ENCODE measurements at places on chromosomes 12 and 14.

- DNase-seq = no peak
Observed at GRCh38 chr14:56474419-56475022, 105.1 kb upstream of the TMEM260 start.

DNA sequence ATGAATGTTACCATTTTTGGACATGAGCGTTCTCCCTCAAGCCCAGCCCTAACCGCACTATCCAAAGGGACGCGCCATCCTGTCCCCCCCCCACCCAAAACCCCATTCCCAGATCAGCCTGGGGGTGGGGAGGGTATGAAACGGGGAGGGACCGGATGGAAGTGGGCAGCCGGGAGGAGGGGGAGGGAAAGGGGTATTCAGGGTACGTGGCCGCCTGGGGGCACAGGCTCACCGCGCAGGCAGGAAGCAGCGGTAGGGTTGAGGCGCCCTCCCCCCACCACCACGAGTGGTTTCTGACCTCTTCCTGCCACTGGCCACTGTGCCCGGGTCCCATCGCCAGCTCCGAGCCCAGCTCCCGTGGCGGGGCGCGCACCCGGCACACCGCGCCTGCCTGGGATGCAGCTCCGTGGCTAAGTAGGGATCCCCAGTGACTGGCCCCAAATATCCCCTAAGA is 1.4 kb downstream of the ACTN1 start:
- DNase-seq = peak; percentile 77

DNA sequence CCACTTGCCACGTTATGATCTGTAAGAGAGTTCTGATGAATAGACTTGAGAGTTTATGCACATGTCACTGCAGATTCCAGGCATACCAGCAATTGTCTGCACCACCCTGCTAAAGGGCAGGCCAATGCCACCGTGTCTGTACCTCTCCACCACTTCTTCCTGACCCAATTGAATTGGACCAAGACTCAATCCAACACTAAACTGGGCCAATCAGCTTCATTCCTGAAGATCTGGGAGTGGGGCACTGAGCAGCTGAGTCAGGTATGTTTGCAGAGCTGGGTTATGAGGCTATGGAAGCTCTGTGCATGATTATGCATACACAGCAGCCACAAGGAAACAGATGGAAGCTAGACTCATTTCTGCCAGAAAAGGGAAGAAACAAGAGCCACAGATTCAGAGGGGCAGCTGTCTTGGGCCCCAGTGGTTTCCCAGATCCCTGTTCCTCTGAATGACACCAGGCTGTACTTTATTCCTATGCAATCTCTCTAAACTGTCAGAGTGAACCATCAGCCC is 28.0 kb downstream of the DAO start:
- no peak for DNase-seq

DNA sequence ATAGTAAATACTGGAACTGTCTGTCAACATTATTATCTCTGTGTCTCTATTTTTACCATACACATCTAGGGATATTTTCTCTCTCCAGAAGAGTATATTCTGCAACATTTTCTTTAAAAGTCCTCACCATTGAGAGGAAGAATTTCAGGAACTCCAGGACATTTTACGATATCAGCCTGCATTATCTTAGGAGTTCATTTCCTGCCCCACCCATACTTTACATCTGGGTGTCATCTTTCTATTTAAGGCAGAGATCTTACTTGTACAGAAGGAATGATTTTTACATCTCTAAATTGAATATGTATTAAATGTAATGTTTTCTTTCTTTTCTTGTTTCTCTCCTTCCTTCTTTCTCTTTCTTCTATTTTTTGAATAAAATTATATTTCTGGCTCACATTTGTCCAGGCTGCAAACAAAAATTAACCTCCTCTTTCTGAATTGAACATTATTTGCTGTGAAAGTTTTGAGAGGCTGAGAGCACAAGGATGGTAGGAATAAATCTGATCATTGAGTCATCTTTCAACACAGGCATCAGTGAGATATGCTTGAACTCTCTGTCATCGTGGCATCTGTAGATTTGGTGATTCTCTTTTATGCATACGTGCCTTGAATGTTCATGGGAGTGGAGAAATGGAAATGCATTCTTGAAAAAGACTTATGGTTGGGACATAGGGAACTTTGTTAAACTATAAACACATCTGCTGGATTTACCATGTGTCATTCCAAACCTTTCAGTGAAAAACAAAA is 753.6 kb downstream of the SLC16A7 start:
- no peak for DNase-seq

- DNase-seq = peak; percentile 94
Observed at GRCh38 chr14:73759183-73759713, 45.1 kb upstream of the PNMA1 start.

DNA sequence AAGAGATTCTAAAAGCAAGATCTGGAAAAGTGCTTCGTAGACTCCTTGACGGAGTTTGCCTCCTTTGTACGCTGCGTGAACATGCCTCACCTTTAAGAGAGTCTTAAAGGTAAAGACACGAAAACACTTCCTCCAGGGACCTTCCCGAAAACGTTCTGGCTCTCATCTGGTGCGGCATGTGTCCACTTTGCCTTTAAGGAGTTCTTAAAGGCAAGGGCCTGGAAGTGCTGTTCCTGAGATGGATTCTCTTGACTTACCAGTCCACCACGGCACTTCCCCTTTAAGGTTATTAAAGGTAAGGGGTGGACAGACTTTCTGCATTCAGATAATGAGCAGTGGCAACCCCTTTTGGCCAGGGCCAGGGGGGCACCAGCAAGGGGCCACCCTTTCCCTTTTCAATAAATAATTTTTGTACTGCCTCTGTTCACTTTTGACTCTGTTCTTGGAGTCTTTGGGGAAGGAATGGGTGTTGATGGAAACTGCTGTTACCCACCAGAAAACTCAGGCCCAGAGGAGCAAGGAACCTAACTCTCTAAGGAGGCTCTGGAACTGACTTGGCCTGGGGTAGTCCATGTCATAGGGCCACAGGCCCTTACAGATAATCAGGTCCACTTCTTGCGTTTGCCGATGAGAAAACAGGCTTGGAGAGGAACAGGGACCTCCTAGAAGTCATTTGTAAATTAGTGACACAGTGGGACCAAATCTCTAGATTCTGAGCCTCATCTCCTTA is 4.4 kb downstream of the REM2 start:
- no peak for DNase-seq

DNA sequence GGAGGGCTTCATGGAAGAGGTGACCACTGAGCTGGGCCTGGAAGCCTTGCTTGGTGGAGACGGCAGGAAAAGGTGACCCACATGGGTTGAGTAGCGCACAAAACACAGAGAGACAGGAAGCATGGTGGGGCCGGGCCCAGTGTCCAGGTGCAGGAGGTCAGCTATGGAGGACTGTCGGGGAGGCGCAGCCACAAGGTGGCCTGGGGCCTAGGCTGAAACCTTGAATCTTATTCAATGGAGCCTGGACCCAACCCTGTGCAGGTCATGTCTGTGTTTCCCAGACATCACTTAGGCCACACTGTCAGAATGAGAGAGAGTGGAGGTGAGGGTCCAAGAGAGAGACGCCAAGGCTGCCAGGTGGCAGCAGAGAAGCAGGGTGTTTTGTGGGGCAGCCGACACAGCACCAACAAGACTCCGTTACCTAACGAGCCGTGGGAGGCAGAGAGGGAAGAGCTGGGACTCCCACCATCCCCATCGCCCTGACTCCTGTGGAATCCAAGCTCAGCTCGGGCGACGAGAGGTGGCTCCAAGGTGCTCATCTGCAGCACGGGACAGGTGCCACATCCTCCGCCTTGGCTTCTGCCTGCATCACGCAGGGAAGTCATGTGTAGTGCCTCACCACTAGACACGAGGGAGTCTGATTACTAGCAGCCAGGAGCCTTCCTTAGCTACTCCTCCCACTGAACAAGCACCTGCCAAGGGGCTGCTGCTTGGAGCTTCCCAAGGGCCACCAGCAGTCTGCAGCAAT is 38.7 kb downstream of the DEGS2 start:
- no peak for DNase-seq

GRCh38 chr12:25017336-25017735 is 68.4 kb upstream of the BCAT1 start:
- DNase-seq = no peak

- DNase-seq = no peak
Observed at GRCh38 chr14:36208690-36209278, 32.3 kb upstream of the PTCSC3 start.

DNA sequence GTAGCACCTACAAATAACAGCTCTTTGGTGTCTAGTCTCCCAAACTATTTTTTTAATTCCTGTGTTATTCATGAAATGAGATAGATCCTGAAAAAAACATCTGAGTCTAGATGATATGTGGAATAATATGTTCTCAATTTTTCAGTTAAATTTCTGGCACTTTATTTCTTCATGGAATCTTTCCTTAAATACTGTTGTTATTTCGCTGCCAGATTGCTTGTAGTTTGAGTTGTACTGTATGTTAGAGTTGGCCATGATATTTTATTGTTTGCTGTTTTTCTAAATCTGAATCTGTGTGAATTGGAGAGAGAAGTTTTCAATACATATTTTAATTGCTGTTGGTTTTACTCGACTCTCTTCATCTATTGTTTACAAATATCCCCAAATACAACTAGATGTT is 500.5 kb downstream of the EGLN3 start:
- no peak for DNase-seq

- DNase-seq = no peak
Observed at GRCh38 chr12:724194-724855, 28.1 kb upstream of the WNK1 start.

DNA sequence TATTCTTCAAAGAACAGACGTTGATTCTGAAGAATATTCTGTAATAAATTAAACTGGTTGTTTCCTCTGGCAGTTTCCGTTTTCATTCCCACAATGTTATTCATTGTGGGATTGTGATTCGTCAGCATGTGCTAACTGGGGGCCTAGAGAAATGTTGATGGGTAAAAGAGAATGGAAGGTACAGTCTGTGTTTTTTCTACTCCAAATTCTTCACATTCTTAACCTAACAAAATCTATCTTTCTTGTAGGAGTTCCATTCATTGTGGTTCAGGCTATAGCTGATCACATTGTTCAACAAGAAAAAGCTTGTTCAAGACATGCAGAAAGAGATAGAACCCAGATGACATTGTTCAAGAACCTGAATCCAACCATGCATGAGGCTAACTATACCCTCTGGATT is 5.9 kb downstream of the CD163 start:
- no peak for DNase-seq

DNA sequence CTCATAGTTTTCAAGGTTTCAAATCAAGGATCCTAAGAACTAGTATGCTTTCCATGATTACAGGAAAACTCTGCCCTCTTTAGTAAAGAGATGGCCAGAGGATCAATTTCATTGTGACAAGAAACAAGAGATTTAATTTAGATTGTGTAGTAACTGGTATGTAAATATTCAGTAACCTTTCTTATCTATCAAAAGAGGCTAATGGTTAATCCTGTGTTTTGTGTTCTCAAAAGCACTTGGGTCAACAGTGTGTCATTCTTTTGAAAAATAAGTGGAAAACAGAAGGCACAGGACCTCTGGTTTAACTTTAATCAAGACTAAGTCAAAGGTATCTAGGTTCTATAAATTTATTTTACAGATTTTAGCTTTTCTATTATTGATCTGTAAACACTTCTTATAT is 56.6 kb upstream of the ERGIC2 start:
- no peak for DNase-seq

GRCh38 chr12:118999107-118999506 is 17.8 kb downstream of the SRRM4 start:
- peak; percentile 43 for DNase-seq

- peak; percentile 80 for DNase-seq
Observed at GRCh38 chr12:57340104-57340503, 89.1 kb upstream of the STAC3 start.

DNA sequence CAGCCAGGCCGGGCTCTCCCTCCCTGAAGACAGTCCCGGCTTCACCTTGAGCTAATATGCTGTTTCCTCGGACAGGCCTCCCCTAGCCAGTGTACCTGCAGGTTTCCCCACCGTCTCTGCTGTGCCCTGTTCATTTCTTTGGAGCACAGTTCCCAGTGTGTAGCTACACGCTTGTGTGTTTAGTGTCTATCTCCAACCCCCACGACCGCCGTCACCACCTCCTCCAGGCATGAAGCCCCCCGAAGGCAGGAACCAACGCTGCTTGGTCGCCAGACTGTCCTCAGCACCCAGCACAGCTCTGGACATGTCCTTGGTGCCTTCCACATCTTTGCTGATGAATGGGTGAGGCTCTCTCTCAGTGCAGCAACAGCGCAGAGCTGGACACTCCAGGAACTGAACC is 26.2 kb upstream of the PLEKHG6 start:
- DNase-seq = no peak

DNA sequence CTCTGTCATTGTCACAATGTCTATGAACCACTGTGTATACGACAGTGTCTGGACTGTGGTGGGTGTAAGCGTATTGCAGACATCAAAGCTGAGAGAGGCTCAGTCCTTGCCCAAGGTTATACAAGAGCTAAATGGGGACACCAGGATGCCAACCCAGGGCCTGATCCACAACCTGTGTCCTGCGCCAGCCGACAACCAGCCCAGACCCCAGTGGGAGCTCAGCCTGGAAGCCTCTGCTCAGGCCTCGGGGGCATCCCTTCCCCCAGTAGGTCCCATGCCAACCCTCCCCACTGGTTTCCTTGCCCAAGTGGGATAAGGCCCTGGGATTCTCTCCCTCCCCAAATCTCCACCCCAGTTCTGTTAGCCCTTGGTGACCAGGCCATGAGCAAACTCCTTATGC is 54.3 kb downstream of the LTBP2 start:
- DNase-seq = peak; percentile 27

DNA sequence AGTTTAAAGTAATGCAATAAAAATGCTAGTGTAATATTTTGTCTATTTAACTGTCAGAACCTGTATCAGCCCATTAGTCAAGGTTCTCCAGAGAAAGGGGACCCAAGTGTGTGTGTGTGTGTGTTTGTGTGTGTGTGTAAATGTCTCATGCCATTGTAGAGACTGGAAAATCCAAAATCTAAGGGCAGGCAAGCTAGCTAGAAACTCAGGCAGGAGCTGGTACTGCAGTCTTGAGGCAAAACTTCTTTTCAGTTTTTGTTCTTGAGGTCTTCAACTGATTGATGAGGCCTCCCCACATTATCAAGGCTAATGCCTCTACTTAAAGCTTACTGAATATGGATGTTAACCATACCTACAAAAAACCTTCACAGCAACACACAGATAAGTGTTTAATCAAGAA is 126.7 kb downstream of the PRKD1 start:
- no peak for DNase-seq

- no peak for DNase-seq
Observed at GRCh38 chr12:127310548-127310947, 956.4 kb upstream of the TMEM132C start.

DNA sequence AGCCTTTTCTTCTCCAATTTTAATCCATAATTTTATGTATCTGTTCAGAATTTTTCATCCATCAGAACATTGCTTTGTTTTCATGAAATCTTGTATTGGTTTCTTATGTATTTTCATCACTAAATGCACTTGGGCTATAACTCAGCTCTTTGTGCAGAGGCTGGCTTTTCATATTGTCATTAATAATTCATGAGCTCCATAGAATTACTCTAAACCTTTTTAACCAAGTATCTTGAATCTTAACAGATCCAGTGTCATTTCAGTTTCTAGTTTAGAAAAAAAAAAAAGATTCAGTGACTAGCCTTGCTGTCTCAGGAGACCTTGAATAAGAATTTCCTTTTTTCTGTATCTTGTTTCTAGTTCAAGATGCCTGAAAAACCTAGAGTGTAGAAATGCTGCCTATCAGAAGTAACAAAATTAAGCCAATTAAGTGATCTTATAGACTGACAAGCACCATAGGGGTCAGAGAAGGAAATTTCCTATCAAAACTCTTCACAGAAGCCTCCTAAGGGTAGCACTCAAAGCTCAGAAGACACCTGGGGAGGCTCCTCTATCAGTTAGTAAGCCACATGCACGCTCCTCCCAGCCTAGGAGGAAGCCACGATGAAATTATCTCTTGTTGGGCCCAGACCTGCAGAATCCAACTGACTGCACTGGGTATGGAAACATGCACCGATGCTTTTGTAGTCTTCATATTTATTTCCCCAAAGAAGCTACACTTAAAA is 163.4 kb downstream of the KICS2 start:
- DNase-seq = no peak

Measured in right cardiac atrium (tissue), 5 donors.